Memory B cell (primary cell): ENCODE measurements at places on chromosomes 16 and 17.

DNA sequence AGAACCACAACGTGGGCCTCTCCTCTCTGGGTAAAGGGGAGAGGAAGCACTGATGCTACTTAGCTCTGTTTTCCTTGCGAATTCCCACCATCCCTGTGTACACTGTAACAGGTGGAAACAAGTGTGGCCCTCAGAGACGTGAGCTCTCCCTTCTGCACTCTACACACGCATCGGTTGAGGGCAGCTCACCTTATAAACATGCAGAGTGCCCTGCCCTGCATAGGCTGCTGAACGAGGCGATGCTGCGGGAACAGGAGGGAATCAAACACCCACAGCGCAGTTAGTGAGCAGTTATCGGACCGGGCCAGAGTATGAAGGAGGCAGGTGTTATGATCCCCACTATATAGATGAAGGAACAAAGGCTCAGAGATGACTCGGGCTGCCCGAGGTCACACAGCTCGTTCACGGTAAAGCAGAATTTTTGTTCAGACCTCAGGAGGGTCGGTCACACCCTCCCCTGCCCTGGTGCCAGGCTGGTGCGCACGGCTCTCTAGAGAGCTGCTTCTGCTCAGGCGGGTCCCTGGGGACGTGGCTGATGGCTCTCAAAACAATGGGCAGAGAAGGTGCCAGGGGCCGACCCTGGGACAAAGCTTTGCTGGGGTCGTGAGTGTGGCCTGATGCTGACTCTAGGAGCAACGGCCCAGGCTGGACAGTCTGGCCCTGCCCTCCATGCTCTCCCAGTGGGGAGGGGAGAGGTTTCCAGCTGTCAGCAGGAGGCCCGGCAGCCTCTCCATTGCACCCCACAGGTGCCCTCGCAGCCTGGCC lies 68.5 kb downstream of the RPH3AL start:
- no peak overlapping the region for H3K4me3 ChIP-seq
- peaks cover 12% of the 10 kb centered on the region for H3K36me3 ChIP-seq
- H3K27ac ChIP-seq = no peak overlapping the region
- DNase-seq = no peak
- no peaks in the 10 kb centered on the region for H3K27me3 ChIP-seq
- no peaks in the 10 kb centered on the region for H3K4me1 ChIP-seq

- H3K4me3 ChIP-seq = no peak overlapping the region
- DNase-seq = no peak
- H3K27me3 ChIP-seq = no peaks in the 10 kb centered on the region
- no peaks in the 10 kb centered on the region for H3K4me1 ChIP-seq
These were observed 12.1 kb upstream of the CYB5B start for GRCh38 chr16:69412287-69412686.

DNA sequence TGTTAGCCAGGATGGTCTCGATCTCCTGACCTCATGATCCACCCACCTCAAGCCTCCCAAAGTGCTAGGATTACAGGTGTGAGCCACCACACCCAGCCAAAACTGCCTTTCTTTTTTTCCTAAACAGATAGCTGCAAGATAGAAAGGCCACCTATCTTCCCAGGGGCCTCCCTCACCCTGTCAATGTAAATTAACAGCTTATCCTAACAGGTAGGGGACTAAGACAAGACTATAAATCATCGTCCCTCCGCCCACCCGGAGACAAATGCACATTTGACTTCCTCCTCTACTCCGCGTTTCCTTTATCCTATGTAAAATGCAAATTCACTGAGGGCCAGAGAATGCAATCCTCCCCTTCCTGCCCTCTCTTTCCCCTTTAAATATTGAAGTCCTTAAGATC lies 71.4 kb downstream of the MARF1 start:
- H3K4me3 ChIP-seq = no peak overlapping the region
- H3K27ac ChIP-seq = no peak overlapping the region
- H3K4me1 ChIP-seq = peaks cover under 1% of the 10 kb centered on the region
- peaks cover 11% of the 10 kb centered on the region for H3K36me3 ChIP-seq
- no peak for DNase-seq

DNA sequence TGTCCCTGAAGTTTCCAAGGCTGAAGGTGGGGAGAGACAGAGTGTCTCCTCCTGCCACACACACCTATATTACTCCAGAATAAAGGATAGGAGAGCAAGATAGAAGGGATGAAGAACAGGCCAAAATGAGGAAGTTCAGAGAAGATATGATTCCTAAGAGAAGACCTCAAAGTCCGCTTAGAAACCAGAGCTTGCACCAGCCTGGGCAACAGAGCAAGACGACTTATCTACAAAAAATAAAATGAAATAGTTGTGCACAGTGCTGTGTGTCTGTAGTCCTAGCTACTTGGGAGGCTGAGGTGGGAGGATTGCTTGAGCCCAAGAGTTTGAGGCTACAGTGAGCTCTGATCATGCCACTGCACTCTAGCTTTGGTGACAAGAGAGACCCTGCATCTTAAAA lies 128.2 kb downstream of the HS3ST3B1 start:
- H3K27ac ChIP-seq = peak overlapping the region; percentile 82
- DNase-seq = no peak
- peak overlapping the region; percentile 78 for H3K4me3 ChIP-seq
- peaks cover 28% of the 10 kb centered on the region for H3K4me1 ChIP-seq
- no peaks in the 10 kb centered on the region for H3K27me3 ChIP-seq

DNA sequence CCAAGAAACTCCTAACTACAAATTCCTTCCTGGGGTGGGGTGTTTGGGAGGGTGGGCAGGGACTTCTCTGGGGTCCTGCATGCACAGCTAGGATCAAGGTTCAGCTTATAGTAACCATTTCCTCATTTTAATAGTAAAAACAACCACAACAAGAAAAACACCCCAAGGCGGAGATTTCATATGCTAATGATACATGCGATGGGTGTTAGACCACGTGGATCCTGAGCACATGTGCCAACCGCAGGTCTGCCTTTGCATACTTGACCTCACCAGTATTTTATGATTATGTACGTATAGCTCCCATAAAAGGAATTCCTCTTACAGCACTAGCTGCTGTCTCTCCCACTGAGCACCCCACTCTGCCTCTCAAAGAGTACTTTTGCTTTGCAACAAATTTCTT lies 1.9 kb downstream of the KRTAP4-11 start:
- no peak overlapping the region for H3K27ac ChIP-seq
- H3K27me3 ChIP-seq = peaks cover 7% of the 10 kb centered on the region
- H3K4me1 ChIP-seq = peaks cover 24% of the 10 kb centered on the region
- DNase-seq = no peak
- H3K4me3 ChIP-seq = no peak overlapping the region

- H3K4me3 ChIP-seq = no peak overlapping the region
- no peak overlapping the region for H3K27ac ChIP-seq
- peaks cover 3% of the 10 kb centered on the region for H3K36me3 ChIP-seq
- peaks cover 8% of the 10 kb centered on the region for H3K4me1 ChIP-seq
These were observed 23.1 kb downstream of the LGALS9 start for GRCh38 chr17:27654136-27654535.

- H3K27ac ChIP-seq = no peak overlapping the region
- no peaks in the 10 kb centered on the region for H3K4me1 ChIP-seq
- H3K27me3 ChIP-seq = peaks cover 20% of the 10 kb centered on the region
- H3K36me3 ChIP-seq = no peaks in the 10 kb centered on the region
- no peak for DNase-seq
- no peak overlapping the region for H3K4me3 ChIP-seq
These were observed 11.7 kb upstream of the HS3ST3B1 start for GRCh38 chr17:14289162-14289561.

GRCh38 chr17:80761110-80761871 lies 216.7 kb downstream of the RPTOR start:
- peak overlapping the region; percentile 17 for H3K27ac ChIP-seq
- H3K4me1 ChIP-seq = peaks cover 26% of the 10 kb centered on the region
- DNase-seq = no peak
- no peak overlapping the region for H3K4me3 ChIP-seq
- peaks cover 13% of the 10 kb centered on the region for H3K36me3 ChIP-seq
